Nucleus accumbens (tissue), 56 donors: ENCODE measurements at places on chromosomes 4 and X.

GRCh38 chrX:150763810-150764209 is 70.6 kb downstream of the MTMR1 start:
- no peak for DNase-seq

DNA sequence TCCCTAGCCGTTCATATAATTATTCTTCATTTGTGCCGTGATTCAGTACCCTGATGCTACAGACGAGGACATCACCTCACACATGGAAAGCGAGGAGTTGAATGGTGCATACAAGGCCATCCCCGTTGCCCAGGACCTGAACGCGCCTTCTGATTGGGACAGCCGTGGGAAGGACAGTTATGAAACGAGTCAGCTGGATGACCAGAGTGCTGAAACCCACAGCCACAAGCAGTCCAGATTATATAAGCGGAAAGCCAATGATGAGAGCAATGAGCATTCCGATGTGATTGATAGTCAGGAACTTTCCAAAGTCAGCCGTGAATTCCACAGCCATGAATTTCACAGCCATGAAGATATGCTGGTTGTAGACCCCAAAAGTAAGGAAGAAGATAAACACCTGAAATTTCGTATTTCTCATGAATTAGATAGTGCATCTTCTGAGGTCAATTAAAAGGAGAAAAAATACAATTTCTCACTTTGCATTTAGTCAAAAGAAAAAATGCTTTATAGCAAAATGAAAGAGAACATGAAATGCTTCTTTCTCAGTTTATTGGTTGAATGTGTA is 7.0 kb downstream of the SPP1 start:
- DNase-seq, result no peak

GRCh38 chrX:38279188-38279587 is 48.1 kb downstream of the RPGR start:
- DNase-seq, result no peak

DNA sequence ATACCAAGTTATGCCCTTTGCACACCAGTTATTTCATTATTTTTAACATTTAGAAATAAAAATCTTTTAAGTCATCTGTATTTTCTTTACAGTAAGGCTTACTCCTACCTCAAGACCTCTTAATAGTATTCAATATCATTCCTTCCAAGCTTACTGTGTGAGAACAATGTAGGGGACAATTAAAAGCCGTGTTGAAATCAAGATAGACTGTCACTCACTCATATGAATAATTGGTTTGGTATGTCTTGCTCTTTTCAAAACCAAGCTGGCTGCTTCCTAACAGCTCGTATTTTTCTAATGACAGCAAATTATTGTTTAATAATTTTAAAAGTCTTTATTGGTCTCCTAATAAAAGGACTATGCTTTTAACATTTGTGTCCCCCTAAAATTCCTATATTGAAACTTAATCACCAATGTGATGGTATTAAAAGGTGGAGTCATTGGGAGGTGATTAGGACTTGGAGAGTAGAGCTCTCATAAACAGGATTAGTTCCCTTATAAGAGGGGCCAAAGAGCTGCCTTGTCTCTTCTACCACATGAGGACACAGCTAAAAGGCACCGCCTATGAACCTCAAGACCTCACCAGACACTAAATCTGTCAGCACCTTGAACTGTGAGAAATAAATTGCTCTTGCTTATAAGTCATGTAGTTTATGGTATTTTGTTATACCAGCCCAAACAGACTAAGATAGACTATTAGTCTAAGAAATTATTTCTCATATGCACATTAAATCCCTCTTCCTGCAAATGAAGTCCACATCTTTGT is 4.1 kb downstream of the ABCB7 start:
- DNase-seq, result no peak
